ENCODE measurements at places on chromosomes 4 and X.

GRCh38 chrX:13518126-13518525, 51.3 kb upstream of the EGFL6 start:
- DNase-seq = no peak

DNA sequence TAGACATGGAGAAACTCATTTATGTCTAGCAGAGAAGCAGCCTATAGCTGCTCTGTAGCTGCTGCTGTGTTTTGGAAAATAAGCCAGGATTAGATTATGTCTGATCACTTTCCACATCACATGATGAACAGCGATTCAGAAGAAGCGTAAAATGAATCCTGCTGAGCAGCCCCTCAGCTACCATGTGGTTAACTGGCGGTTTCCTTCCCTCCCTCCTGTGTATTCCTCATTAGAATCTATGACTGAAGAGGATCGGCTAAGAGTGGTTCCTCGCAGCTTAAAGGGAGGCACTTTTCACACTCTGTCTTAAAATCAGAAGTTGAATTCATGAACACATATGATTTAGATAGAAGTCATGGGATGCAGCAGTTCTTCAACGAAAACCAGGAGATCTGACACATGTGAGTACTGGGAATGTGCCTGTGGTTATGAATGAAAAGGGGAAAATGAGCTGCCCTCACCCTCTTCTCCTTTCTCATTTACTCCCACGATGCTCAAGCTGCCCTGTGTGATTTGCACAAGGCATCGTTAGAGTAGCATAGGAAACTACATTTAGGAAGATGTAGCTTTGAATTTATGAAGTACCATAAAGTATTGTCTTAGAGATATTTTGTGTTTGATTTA, at the start of gene PPEF1:
TSS of gene PPEF1 (plus strand) at position 220 of the 624 bp plus-strand sequence. CDS start at position 356, 136 bp downstream.
- DNase-seq = no peak

DNA sequence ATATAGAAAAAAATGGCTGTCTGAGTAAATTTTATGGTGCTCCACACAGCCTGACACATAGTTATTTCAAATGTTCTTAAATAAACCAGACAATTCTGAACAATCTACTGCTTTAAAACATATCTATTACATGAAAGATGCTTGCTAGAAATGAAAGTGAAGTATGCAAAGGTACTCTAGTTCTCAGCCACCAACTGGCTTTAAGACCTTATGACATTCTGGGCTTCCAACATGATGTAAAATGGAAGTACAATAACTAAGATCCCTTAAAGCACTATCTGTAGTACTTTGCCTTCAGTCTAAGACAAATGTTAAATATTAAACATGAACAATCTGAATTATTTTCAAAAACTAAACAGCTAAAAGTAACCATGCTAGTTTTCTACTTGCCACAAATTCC, 17.3 kb downstream of the HUWE1 start:
- no peak for DNase-seq

DNA sequence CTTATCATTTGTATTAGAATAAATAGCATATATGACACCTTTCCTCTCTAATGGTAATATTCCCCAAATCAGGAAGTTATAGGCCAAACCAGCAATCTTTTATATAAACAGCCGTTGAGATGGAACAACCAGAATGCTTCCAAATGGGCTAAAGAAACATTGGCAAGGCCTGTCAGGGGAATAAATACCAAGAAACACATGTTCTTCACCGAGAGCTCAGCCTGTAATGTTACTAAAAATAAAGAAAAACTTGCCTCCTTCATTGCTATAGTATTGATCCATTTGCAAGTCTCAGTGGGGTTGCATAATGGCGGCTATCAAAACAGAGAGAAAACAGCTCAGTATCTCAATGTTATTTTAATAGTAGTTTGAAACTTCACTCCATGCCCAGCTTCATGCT, 104.9 kb downstream of the FAM13A start:
- DNase-seq = no peak

GRCh38 chr4:144590020-144590419, 55.9 kb upstream of the HHIP start:
- DNase-seq = no peak

Measured in immature natural killer cell (primary cell).